Fibroblast of lung (primary cell): ENCODE measurements at places on chromosomes 12 and 14.

DNA sequence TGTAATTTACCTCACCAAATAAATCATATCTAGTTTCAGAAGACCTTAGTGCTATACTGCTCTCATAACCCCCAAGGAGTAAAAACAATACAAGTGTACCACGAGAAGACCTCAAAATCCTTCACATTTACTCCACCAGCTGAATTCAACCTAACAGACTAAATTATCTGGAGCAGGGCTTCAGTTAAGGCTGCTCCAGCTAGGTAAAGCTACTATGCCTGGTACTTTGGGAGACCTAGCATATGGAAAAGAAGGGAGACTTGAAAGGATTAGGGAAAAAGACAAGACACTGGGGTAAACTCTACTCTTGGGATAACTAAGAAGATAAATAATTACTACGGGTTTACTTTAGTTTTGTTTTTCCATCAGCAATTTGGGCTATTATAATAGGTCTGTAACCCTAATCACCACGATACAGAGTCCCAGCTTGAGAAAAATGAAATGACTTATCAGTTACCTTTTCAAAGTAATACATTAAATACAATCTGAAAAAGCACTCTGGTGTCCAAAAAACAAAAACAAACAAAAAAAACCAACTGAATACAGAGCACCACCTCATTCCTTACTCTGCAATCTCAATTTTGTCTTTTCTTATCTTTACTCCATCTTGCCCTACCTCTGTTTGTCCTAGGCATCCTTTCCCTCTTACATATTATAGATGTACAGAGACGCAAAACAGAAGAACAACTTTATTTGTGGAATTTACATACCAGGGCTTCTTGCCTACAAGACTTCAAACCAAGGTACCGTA is 2.1 kb downstream of the EML5 start:
- DNase-seq, result no peak

DNA sequence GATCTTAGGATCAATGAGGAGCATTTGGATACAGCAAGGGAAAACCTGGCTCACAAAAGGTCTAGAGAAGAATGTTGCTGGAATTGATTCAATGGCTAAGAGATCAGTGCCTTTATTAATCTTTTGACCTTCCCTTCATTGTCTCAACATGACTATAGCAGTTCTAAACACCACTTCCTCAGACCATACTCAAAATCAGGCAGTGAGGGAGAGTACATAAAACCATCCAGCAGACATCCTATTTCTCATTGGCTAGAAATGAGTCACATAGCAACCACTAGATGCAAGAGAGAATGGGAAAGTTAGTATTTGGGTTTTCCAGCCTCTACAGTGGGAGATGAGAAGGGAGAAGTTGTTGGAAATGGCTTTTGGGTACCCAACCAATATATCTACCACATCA is 151.4 kb upstream of the NUDT4 start:
- DNase-seq, result no peak

DNA sequence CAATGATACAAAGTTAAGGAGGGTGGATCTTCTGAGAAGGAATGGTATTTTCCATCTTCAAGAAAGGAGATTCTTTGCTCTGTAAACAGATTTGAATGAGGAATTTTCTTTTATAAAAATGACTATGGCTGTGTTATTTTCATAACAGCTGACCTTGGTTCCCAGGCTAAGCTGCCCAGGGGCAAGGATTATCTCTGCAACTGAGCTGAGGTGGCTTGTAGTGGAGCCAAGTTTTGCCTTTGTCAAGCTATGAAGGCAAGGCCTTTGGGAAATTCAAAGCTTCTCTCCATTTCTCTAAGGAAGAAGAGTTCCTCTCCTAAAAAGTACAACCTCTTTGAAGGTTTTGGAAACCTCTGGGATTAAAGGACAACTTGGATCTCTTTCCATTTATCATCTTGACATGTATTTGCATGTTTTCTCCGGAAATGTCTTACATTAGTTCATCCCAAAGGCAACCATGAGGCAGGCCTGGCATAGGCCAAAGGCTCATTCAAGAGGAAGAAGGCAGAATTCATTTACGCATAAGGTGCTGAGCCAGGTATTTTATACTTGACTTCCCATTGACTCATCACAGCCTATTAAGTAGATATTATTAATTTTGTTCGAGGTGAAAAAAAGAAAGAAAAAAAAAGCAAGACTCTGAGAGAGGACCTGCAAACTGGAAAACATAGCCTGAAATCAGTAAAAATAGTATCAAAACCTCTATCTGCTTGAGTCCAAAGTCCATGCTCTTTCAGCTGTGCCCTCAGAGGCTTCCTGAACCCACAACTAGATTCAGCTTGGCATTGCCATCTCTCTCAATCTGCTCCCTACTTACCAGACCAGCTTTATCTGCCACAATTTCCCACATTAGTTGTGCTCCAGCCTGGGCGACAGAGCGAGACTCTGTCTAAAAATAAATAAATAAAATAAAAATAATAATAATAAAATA is 24.0 kb upstream of the CKAP4 start:
- DNase-seq, result no peak

DNA sequence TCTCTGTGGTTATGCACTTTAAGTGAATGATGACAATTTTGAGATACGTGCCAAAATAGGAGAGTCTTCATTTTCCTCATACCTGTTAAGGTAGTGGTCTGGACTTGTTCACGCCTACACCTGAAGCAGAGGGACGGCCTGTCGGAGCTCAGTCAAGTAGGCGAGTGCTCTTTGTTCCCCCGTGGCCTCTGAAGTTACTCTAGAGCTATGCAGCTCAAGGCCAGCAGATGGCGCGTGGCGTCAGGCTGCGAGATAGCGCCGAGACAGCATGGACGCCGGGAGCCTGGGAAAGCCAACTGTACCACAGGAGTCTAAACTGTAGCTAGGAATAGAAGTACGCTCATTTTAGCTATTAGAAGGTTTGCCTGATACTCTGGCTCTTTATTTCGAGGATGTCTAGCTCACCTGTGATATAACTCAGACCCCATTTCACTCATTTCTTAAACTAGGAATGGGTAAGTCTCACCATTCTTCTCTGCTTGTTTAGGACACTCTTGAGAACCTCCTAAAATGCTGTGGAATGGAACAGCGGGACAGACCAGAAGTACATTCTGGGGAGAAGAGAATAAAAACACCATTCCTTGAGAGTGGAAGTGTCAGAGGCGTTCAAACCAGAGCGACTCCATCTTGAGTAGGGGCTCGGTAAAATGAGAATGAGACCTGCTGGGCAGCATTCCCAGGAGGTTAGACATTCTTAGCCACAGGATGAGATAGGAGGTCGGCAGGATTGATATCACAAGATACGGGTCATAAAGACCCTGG is 267.4 kb upstream of the HMGA2 start:
- DNase-seq, result peak; percentile 83

DNA sequence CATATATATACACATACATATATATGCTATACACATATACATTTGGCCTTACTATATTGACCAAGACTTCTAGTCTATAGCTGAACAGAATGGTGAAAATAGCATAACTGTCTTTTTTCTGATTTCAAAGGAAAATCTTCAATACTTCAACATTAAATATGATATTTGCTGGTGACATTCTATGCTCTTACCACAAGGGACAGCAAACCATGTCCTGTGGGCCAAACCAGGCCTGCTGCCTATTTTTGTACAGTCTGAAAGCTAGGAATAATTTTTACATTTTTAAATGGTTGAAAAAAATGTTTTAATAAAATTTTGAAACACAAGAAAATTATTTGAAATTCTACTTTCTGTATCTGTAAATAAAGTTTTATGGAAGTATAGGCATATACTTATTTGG is 63.6 kb downstream of the EML5 start:
- DNase-seq, result peak; percentile 1

DNA sequence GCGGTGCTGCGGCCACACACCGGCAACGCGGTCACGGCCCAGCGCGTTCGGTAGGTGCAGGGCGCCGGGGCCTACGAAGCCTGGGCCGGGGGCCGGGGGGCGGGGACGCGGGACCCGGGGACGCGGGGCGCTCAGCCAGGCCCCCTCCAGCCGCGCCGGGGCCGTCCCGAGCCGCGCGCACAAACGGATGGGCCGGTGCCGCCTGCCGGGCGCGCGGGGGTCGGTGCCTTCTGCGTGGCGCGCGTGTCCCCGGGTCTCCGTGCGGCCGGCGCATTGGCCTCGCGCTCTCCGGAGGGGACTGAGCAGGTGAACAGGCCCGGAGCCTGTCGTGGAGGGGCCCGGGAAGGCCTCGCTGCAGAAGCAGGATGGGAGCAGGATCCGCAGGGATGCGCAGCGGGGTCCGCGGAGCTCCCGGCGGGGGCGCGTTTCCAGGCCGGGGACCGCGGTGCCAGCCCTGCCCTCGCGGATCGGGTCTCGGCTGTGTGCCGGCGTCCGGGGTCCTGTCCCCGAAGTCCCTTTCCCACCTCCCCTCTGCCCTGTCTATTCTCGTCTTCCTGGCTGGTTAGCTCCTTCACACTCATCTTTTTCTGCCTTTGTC is 421 bp downstream of the GLT1D1 start:
- no peak for DNase-seq

- DNase-seq, result no peak
Observed at GRCh38 chr14:68283378-68284123, 464.0 kb downstream of the RAD51B start.

GRCh38 chr12:113245695-113246477 is 24.6 kb downstream of the TPCN1 start:
- peak; percentile 83 for DNase-seq

- no peak for DNase-seq
Observed at GRCh38 chr14:91254461-91254860, 10.0 kb upstream of the GPR68 start.

- no peak for DNase-seq
Observed at GRCh38 chr14:51228391-51228790, 11.7 kb upstream of the TMX1 start.

- DNase-seq, result peak; percentile 34
Observed at GRCh38 chr12:101459642-101460346, 15.3 kb upstream of the SPIC start.

DNA sequence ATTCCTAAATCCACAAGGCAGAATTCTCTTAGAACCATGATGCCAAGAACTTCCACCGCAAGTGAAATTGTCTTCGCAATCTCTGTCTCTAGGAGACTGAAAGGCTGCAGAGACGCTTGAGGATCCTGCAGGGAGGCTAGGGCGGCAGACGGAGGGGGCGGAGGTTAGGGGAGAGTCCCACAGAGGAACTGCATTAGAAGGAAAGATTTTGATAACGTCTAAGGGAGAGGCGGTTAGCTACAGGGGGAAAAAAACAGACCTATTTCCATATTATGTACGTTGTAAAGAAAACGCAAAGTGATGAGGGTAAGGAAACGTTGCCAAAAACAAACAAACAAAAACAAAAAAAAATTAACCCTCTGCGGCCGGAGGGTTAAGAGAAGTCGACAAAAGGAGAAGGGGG is 595 bp downstream of the KLHL28 start:
- peak; percentile 63 for DNase-seq

GRCh38 chr14:89129570-89129969 is 287.5 kb downstream of the FOXN3 start:
- DNase-seq, result peak; percentile 19

DNA sequence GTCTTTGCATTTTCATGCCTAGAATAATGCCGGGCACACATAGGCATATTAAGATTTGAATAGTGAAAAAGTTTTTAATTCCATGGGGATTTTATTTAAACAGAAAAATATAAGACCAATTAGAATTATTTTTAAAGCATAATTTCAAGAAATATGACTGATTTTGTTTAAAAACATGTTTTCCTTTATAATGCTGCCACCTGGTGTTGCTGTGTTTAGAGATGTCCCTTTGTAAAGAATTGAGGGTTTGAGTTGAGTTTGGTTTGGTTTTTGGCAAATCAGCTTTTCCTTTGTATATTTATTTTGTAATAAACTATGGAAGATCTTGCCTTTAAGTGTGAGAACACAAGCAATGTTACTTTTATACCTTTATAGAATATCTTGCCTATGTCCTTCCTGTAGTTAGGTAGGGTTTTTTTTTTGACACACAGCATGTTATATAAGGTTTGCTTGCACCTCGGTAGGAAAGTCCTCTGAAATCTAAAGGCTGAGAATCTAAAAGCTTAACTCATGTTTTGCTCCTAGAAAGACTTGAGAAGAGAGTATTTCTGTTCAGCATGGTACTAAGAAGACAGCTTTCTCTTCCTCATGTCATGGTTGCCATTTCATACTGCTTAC is 31.4 kb upstream of the SNAPC1 start:
- peak; percentile 55 for DNase-seq

- no peak for DNase-seq
Observed at GRCh38 chr12:31224768-31225448, 101.0 kb downstream of the SINHCAF start.

- DNase-seq, result peak; percentile 48
Observed at GRCh38 chr12:25377469-25378177, 126.9 kb upstream of the KRAS start.

DNA sequence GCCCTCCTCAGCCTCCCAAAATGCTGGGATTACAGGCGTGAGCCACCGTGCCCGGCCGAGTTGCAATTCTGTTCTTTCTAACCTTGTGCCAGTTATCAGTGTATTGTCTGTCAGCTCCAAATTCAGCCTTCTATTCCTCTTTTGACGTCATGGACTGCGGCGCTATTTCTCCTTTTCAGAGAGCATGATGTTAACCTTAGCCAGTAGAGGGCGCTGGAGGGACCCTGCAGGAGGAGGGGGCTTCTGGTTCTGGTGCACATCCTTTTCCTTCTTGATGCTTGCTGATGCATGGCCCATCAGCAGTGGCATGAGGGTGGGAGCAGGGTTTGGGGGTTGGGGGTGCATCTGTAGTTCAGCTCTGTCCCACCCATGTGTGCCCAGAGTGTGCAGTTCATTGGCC is 179.3 kb upstream of the RMST start:
- no peak for DNase-seq

GRCh38 chr14:69439521-69440270 is 41.2 kb downstream of the SLC39A9 start:
- DNase-seq, result no peak

DNA sequence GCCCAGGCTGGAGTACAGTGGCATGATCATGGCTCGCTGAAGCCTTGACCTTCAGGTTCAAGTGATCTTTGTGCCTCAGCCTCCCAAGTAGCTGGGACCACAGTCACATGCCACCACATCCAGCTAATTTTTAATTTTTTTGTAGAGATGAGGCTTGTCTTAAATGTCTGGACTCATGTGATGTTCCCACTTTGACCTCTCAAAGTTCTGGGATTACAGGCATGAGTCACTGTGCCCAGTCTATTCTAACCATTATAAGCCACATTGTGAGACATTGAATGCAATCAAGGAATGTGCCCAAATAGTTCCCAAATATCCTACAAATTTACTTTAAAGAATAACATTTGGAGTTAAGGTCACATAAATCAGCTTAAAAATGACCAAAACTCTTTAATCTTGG is 130.7 kb upstream of the ARID2 start:
- DNase-seq, result no peak

- DNase-seq, result no peak
Observed at GRCh38 chr14:101905614-101906013, 58.8 kb upstream of the DYNC1H1 start.
